ENCODE measurements at places on chromosomes 13 and 19. TPM values are rescaled to one million over a fixed set of nuclear protein-coding genes. Genes with fewer than 3 reads are reported as not detected.

The ZNF229 gene
- total RNA-seq = 5.4 TPM

- H3K36me3 ChIP-seq = peaks cover 36% of the 10 kb centered on the region
- DNase-seq = no peak
- no peak overlapping the region for H3K27ac ChIP-seq
- H3K27me3 ChIP-seq = no peaks in the 10 kb centered on the region
- H3K4me3 ChIP-seq = no peak overlapping the region
Observed at GRCh38 chr19:45050036-45050435, 11.2 kb downstream of the CLASRP start.

- no peak overlapping the region for H3K4me3 ChIP-seq
- H3K4me1 ChIP-seq = no peaks in the 10 kb centered on the region
- H3K27ac ChIP-seq = no peak overlapping the region
- H3K27me3 ChIP-seq = no peaks in the 10 kb centered on the region
- no peak for DNase-seq
Observed at GRCh38 chr19:42494321-42494720, 34.0 kb downstream of the CEACAM1 start.

DNA sequence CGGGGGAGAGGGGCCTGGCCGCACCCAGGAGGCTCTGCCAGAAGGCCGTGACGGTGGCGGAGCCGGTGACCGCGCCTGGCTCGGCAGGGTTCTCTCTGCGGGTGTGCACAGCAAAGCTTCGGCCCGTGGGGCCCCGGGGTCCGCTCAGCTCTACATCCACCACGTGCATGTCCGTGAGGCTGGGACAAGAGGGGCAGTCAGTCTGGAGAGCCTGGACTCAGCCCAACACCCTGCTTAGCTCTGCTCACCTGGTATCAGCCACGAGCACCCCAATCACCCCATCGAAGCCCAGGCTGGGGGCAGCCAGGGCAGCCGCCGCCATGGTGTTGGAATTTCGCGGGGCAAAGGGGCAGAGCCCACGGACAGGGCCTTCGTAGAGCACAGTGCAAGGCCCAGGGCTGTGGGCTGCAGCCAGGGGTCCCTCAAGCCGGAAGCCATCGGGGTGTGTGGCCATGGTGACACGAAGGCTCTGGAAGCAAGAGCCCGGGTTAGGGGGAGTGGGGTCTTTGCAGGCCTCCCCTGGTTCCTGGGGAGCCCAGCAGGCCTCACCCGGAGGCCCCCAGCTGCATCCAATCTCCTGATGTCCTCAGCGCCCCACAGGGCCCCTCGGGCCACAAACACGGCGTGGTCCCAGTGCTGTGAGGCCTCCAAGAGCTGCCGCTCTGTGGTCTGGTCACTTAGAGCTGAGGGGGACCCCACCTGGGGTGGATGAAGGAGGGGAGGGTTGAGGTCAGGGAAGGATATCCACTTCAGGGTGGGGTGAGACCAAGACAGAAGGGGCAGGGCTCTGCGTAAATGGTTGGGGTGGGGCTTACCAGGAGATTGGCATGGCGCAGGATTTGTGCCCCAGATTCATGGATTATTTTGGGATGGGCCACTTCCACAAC, 1.4 kb downstream of the ASPDH start:
- peak; percentile 86 for DNase-seq
- peaks cover 19% of the 10 kb centered on the region for H3K4me1 ChIP-seq
- H3K4me3 ChIP-seq = peak overlapping the region; percentile 65
- peak overlapping the region; percentile 81 for H3K27ac ChIP-seq
- H3K36me3 ChIP-seq = no peaks in the 10 kb centered on the region

DNA sequence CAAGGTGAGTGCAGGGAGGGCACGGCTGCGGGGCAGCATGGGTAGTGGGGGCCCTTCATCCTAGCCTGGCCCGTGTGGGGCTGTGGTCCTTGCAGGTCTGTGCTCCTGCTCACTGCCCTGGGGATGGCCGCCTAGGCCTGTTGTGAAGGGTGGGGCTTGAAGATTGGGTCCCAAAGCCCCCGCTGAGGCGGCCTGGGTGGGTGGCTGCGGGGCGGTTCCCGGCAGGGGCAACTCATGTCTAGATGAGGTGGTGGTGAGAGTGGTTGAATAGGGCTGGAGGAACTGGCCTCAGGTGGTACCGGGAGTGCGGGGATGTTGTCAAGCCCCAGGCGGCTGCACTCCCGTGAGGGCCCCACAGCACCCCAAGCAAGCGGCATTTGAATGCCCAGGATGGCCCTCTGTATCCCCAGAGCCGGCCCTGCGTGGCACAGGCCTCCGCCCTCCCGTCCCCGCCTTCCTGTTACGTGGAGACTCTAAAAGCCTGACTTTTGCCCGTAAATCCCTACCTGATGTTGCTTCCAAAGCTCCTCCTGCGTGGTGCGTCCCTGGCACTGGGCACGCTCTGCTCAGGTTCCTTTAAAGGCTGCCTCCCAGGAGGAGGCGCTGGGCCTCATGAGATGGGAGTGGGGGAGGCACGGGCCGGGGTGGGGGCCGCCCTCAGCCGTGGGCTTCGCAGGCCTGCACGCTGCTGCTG, 15.0 kb downstream of the SPPL2B start:
- no peak for DNase-seq
- peaks cover 4% of the 10 kb centered on the region for H3K4me1 ChIP-seq
- no peak overlapping the region for H3K4me3 ChIP-seq

DNA sequence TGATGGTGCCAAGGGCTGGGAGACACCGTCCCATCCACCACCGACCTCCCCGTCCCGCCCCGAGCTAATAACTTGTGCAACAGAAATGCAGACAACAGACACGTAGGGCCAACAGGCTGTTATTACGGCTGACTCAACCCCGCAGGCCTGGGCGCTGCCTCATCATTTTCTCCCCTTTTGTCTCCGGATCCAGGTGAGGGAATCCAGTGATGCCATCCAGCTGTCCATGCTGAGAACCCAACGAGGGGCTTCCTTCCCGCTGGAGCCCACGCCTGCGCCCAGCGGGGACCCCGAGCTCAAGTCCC, 6.4 kb upstream of the DIRAS1 start:
- H3K4me1 ChIP-seq = peaks cover 16% of the 10 kb centered on the region
- H3K36me3 ChIP-seq = peaks cover 14% of the 10 kb centered on the region
- H3K27ac ChIP-seq = no peak overlapping the region

GRCh38 chr19:5235458-5236219, 105.0 kb downstream of the PTPRS start:
- peaks cover 61% of the 10 kb centered on the region for H3K36me3 ChIP-seq
- no peak overlapping the region for H3K4me3 ChIP-seq
- no peak for DNase-seq
- H3K27ac ChIP-seq = no peak overlapping the region

DNA sequence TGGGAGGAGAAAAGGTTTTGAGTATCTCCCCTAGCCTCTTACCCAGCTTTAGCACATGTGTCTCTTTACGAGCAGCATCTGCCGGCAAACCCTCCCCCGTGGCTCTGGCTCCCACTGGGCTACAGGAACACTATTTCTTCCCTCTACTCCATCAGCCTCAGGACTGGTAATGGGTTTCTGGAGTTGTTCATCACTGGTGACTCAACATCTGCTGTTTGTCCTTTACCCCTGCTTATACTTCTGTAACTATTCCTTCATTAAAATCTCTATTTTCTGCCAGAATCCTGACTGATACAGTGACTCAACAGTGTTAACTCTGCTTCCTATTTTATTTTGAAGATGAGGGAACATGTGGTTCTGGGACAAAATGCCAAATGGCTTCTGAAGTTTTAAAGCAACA, 437.3 kb upstream of the HTR2A start:
- no peak for DNase-seq
- no peak overlapping the region for H3K27ac ChIP-seq
- H3K27me3 ChIP-seq = no peaks in the 10 kb centered on the region
- no peak overlapping the region for H3K4me3 ChIP-seq
- no peaks in the 10 kb centered on the region for H3K36me3 ChIP-seq

GRCh38 chr19:49614096-49614833, 23.3 kb downstream of the PRR12 start:
- peaks cover 19% of the 10 kb centered on the region for H3K4me1 ChIP-seq
- no peaks in the 10 kb centered on the region for H3K27me3 ChIP-seq
- H3K4me3 ChIP-seq = no peak overlapping the region
- H3K36me3 ChIP-seq = peaks cover 77% of the 10 kb centered on the region
